ENCODE measurements at places on chromosomes 1 and 21. TPM values are rescaled to one million over a fixed set of nuclear protein-coding genes. Genes with fewer than 3 reads are reported as not detected.

The CELA3A gene
- total RNA-seq, result not detected

The PADI4 gene
- 0.92 TPM for total RNA-seq

The KCNJ9 gene
- not detected for total RNA-seq

DNA sequence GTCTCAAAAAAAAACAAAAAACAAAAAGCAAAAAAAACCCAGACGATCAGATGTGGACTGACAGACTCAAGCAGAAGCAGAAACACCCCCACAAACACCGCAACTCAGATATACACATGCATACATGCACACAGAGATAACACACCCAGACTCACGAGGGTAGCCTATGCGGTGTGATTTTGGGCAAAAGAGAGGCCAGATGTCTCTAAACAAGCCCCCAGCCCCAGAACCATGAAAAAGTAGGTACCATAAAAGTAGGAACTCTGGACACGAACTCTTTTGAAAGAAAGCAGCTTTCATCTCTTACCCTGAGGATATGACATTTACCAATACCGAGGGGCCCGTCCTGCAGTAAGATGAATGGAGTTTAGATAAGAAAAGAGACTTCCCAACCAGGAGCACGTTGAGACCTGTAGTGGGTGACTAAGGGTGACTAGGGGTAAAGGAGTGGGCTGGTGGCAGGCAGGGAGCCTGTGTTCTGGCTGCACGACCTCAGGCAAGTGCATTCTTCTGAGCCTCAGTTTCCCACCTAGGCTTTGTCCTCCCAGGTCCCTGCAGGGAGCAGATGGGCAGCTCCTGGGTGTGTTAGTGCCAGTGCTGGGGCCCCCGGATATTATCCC, 1.5 kb upstream of the TINAGL1 start:
- peak; percentile 66 for DNase-seq

DNA sequence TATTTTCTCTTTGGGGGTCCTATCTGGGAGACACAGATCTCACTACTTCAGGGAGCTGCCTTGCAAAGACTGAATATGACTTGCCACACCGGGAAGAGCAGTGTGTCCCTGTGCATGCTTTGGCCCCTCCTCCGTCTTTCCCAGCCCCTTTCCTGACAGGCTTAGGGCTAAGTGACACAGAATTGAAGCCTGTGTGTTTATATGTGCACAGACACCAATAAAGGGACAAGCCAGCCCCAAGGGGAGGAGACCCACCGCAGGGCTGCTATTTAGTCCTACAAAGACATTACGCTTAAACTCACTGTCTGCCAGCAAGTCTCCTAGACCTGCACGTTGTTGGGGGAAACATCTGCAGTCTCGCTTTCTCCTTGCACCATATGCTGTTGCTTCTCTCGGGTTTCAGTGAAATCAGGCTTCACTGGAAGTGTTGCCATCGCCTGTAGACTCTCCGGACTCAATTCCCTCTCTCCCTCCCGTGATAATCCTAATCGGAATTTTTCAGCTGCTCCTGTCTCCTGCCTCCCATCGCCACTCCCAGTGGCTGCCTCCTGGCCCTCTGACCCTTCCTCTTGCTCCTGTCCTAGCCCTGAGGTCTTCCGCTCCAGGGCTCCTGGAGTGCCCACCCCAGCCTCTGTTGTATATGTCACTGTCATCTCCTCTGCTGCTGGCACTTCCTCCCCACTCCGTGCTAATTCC, 58.5 kb upstream of the LRRC53 start:
- no peak for DNase-seq

- DNase-seq, result peak; percentile 60
Measured at GRCh38 chr1:24286246-24287010, 32.7 kb upstream of the GRHL3 start.

DNA sequence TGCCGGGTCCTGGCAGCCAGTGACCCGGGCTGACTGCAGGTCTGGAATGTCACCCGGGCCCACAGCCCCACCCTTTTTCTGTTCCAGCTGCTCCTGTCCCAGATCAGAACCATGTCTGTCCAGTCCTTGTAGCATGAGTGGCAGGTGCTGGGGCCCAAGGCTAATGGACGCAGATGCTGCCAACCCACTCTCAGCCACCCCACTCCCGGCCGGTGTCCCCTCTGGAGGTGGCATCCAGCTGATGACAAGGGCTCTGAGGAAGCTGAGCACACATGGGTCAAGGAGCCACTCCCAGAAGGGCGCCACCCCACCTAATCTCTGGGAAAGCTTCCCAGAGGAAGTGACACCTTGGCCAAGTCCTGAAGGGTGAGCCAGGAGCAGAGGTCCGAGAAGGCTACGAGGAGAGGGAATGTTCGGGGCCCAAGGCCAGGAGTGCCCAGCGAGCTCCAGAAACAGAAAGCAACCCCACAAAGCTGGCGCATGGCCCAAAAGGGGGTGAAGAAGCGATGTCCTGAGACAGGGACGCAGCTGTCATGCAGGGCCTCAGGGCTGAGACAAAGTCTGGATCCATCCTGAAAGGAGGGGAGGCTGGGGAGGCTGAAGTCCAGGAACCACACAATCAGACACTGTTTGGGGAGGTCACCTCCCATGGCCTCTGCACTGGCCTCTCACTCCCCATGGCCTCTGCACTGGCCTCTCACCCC, 39.5 kb downstream of the ACOT7 start:
- DNase-seq, result peak; percentile 48

GRCh38 chr1:217251121-217251520, 379.8 kb downstream of the GPATCH2 start:
- DNase-seq, result no peak

GRCh38 chr1:241130881-241131280, 226.1 kb downstream of the RGS7 start:
- no peak for DNase-seq

DNA sequence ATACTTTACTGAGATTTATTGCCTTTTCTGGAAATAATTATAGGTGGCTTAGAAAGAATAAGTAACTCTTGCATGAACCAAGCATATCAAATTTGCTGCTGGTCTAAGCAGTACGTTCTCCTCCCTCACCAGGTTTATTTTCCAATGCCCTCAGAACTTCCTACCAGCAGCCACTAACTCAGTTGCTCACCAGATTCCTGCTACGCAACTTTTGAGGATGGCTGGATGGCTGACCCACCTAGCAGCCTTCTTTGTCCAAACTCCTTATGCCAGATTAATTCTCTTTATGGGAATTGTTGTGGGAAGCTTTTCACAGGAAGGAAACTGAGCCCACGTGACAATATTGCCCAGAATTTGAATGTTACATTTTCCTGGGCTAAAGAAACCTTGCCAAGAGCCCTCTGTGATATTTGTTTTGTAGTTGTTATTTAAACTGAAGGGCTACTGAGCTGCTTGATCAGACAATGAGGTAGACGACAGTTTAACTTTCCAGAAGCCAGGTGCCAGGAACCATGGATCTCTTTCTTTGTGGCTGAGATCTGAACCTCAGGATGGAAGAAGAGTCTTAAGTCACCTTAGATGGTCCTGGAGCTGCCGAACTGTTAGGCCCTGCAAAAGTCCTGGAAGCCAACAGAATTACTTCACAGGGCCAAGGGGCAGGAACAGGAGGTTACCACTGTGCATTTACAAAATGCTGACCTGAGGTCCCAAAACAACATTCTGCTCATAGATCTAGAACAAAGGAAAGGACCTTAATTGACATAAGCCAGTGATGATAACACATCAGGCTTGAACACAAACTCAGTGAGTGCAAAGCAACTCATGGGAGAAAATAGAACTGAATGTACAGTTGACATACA, 85.5 kb upstream of the ATP1A1 start:
- DNase-seq, result no peak

GRCh38 chr1:185345913-185346720, 29.1 kb upstream of the IVNS1ABP start:
- DNase-seq, result no peak

DNA sequence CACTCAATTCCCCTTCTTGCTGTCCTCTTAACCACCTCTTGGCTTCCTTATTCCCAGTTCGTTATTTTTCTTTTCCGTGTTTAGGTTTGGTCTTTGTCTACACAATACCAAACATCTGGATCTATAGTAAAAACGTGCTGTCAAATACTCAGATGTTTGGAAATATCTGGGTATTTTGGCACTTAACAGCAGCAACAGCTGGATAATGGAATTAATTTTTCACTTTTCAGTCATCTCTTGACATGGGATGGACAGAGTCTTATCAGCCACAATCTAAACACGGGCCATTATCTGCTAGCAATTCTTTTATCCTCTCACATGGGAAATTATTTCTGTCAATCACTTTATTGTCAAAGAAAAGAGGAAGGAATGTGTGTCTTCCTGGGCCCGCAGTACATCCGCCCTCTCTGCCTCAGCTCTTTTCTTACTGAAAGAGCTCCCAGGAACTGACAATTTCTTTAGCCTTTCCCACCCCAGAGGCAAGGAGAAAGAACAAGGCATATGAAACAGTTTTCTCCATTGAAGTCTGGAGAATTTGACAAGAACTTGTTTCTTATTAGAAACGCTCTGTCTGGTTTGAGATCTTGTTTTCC, 13.4 kb downstream of the NHLH2 start:
- no peak for DNase-seq

- no peak for DNase-seq
Measured at GRCh38 chr1:57157818-57158603, 192.2 kb upstream of the C8B start.

GRCh38 chr1:61993331-61993961, 201.2 kb upstream of the L1TD1 start:
- peak; percentile 84 for DNase-seq

- DNase-seq, result no peak
Measured at GRCh38 chr1:225484657-225485214, 56.9 kb upstream of the LBR start.

DNA sequence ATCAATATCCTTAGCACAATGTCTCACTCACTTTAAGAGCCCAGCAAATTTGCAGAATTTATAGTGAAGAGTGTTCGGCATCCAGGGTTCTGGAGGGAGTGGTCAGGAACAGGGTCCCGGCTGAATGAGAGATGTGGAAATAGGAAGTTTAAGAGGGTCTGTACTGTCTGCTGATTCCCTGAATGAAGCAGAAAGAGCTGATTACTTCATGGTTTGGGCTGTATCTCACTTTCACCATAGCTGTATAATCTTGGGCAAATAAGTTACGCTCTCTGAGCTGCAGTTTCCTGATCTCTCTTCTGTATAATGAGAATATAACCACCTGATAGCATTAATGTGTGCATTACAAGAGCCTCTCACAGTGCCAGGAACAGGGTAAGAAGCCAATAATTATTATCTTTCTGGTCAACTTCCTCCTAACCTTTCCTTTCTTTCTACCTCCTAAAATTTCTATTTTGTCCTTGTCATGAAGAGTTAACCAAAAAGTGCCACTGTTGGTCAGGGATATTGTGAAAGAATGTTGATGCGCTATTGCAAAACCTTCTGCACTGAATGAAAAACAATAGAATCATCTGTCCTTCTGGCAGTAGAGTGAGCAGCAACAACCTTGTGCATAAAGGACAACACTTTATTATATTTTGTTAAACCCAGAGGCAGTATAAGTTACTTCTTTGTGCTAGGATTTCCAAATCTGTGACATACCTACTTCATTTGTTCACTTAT, 14.7 kb upstream of the PTGFR start:
- peak; percentile 50 for DNase-seq

- peak; percentile 37 for DNase-seq
Measured at GRCh38 chr1:51564124-51564523, 45.1 kb upstream of the EPS15 start.

- DNase-seq, result no peak
Measured at GRCh38 chr1:174308604-174309003, 139.2 kb upstream of the GPR52 start.

DNA sequence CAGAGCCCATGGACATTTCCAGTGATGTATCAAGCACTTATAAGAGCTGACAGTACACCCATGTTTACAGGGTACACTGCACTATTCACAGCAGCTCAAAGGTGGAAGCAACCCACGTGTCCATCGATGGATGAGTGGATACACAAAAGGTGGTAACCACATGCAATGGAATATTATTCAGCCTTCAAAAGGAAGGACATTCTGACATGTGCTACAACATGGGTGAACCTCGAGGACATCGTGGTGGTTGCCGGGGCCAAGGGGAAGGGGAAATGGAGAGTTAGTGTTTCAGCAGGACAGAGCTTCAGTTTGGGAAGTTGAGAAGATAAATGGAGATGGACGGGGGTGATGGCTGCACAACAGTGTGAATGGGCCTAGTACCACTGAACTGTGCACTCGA, 9.1 kb downstream of the AGT start:
- no peak for DNase-seq

- peak; percentile 89 for DNase-seq
Measured at GRCh38 chr1:221100611-221101010, 221.4 kb downstream of the HLX start.

- no peak for DNase-seq
Measured at GRCh38 chr1:15771836-15772515, 13.4 kb downstream of the FBLIM1 start.

GRCh38 chr1:3444298-3444697, 10.2 kb upstream of the ARHGEF16 start:
- DNase-seq, result no peak

GRCh38 chr21:33993286-33994231, 78.0 kb upstream of the ATP5PO start:
- no peak for DNase-seq

DNA sequence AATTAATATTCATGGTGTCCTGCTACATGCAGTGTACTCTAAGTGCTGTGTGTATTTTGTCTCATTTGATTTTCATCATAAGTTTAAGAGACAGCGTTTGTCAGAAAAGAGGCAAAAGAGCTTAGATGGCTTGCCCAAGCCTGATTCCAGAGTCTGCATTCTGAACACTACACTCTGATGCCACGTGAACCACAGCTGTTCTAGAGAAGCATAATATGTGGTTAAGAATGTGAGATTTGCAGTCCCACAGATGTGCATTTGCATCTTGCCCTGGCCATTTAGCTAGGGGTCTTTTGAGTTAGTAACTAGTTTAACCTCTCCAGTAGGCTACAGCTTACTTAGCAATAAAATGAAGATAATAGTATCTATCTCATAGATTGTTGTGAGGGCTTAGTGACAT, 9.2 kb upstream of the GADD45A start:
- DNase-seq, result no peak

- DNase-seq, result peak; percentile 13
Measured at GRCh38 chr1:24157918-24158481, 15.1 kb upstream of the IL22RA1 start.

GRCh38 chr1:168213349-168213748, 12.5 kb upstream of the SFT2D2 start:
- no peak for DNase-seq

GRCh38 chr1:38502758-38503157, 356.8 kb downstream of the RRAGC start:
- no peak for DNase-seq

- no peak for DNase-seq
Measured at GRCh38 chr1:62924983-62925790, 141.3 kb downstream of the ATG4C start.

- DNase-seq, result no peak
Measured at GRCh38 chr1:167698313-167698712, 23.5 kb upstream of the MPZL1 start.

GRCh38 chr1:19884312-19884711, 2.1 kb downstream of the OTUD3 start:
- no peak for DNase-seq

DNA sequence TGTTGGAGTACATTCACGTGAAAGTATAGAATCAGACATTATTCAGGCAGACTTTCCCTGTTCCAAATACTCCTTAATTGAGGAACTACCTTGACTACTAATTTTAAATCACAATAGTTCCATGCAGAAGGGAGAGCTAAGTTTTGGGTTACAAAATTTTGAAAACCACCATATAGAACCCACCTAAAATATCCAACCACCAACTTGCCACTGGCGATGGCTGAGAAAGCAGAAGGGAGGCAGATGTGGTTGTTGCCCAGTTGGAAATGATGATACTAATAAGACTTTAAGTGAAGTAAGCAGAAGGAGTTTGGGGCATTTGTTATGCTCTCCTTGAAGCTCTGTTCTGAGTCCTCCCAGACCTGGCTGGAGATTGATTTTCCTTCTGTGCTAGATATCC, 190.7 kb downstream of the HLX start:
- DNase-seq, result no peak
